ENCODE measurements at places on chromosomes 2 and 18.
A peak's percentile ranks its signal among the peaks of the same experiment; 100 is the strongest.

DNA sequence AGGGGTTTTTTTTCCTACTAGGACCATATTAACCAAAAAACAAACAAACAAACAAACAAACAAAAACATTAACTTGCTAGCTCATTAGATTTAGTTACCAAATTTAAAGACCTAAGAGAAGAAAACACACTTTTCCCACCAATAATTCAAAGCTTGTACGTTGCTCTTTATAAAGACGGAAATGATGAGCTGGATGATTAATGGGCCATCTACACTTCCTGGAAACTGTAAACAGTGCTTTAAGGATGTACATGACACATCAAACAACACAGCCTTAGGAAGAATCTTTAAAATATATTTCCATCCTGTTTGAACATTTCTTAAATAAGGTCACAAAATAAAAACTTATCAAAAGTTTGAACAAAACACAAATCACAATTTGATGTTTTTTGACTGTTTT, 982 bp downstream of the BMP10 start:
- no peak for DNase-seq

GRCh38 chr2:228507870-228508269, 326.4 kb upstream of the SPHKAP start:
- no peak for DNase-seq

DNA sequence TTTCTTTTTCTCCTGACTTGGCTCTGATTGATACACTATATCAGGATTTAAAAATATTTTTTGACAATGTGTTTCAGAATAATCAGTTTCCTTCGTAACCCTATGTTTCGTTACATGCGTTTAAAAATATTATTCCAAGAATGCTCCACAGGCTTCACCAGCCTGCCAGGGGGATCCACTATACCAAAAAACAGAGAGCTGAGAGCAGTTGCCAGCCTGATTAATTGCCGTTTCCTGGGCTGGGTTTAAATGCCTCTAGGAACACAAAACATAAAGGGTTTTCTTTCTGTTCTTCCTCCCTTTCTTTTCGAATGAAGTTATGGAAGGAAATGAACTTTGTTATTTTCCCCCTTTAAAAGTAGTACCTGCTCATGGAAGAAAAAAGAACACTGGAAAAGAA, 47.9 kb downstream of the LRRFIP1 start:
- DNase-seq, result no peak

GRCh38 chr2:109218792-109219126, 89.8 kb downstream of the SH3RF3 start:
- no peak for DNase-seq

DNA sequence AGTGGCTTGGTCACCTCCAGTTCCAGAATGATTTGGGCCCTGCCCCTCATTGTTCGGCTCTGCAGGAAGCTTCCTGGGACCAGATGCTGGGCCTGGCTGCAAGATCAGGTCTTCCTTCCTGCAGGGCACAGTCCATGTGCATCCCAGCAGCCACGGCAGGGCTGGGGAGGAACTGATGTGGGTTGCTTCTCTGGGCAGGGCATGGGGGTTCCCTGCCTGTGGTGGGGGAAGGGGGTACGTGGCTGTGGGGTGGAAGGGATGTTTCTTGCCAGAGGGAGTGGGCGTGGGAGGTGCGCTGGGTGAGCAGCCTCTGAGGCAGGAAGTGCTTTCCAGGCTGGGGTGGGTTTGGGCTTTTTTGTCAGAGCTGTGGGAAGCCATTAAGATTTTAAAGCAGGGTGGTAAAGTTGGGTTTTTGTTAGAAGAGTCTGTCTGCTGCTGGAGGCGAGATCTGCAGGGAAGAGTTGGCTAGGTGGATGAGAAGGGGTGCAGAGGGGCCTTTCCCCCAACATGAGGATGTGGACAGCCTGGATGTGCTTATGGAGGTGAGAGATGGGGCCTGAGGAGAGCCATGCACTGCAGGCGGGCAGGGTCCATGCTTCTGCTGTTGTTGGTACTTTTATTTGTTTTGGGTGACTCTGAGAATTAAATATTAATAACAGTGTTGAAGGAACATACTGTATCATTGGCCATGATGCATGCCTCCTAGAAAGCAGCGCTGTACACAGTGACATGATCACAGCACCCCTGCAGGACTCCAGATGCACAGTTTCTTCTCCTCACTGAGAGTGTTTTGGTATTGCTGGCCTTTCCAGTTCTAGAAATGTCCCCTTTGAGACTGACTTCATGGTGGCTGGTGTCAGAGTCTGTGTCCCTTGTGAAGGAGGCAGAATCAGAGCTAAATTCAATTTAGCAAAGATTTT, 45.3 kb downstream of the DGKD start:
- no peak for DNase-seq

DNA sequence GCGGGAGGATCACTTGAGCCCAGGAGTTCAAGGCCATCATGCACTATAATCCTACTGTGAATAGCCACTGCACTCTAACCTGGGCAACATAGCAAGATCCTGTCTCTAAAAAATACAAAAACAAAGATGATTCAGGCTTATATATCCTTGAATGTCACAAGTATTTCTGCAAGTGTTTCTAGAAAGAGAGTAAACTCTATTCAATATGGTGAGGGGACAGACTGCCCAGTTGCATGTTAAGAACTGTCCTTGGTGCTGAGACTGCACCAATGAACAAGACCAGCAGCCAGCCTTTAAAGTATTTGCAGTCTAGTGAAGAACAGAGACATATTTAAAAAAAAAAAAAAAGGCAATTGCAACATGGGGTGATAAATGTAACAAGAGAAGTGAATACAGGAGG, 16.4 kb downstream of the MAP3K19 start:
- DNase-seq, result no peak

- DNase-seq, result peak; percentile 1
Observed at GRCh38 chr2:163736433-163737189, 803 bp upstream of the FIGN start.

DNA sequence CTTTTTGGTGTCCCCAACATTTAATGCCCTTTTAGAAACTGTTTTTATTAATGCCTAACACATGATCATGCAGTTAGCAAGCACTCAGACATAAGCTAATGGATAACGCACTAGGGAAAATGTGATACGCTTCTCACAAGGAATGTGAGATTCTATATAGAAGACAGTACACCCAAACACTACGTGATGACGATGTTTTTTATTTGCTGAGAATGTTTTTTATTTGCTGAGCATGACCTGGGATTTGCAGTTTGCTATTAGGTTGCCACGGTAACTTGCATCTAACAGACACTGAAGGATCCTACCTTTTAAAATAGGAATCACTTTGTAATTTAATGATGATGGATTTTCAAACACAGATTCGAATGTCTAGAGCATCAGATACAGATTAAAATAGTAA, 4.9 kb downstream of the SMC6 start:
- no peak for DNase-seq

DNA sequence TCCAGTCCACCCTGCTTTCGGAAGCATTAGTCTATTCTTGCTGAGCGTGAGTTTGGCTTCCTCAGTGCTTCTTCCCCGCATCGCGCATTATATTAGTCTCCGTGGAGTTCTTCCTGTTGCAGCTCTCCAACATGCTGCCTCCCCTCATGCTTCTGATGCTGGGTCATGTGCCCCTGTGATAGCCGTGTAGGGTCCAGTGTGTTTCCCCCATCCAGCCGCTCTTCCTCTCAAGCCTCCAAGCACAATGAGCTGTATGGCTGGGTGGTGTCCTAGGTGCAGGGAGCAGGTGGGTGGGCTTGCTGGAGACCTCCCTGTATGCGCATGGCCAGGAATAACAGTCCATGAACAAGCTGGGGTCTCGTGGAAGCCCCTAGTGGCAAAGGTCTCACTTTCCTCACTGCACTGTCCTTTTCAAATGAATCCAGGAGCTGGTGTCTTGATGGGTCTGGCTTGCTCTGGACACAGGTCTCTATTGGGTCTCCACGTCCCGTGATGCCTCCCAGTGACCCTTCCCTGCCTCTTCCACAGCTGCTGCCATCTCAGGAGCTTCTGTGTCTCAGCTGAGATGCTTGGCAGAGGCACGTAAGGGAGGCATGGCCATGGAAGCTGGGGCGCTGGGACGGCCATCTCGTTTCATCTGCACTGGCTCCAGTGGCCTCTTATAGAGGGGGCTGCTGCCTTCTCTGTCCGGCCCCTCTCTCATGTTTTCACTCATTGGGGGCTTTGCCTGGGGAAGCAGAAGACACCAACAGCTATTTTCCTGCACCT, 54.8 kb upstream of the HDAC4 start:
- no peak for DNase-seq

DNA sequence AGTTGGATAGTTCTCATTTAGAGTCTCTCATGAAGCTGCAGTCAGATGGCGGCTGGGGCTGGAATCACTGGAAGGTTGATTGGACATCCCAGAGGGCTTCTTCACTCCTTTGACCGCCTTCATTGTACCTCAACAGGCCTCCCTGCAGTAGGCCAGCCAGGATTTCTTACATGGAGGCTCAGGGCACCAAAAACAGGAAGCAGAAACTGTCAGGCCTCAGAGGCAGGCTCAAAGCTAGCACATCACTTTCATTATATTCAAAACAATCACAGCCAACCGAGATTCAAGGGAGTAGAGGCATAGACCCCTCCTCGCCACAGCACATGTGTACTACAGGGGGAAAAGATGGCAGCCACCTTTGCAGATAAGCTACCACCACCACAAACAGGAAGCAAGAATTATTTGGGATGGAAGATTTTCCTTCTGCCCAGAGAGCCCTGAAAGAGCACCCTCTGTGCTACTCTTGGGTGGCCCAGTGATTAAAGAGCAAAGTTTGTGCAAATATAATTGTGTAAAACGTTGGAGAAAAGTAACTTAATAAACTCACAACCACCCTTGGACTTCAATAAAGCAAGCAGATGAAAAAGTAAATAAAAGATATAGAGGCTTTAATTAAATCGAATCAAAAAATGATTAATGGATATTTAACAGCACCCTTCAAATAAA, 155.3 kb downstream of the GFPT1 start:
- no peak for DNase-seq

DNA sequence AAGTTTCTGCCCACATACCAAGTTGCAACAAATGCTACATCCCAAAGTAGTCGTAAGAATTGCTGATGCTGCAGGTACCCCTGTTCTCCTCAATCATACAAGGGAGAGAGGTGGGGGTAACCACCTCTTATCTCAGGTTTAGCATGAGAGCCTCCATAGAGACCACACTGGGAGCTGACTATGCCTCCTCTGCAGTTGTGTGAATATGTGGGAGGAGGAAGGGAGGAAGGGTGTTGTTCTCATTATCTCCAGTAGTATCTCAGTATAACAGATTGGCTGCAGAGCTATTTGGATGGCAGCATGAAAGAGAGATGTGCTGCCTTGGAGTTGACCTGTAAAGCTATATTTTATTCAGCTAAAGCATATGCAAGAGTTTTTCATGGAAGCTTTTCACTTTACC, 690.7 kb downstream of the KCNJ3 start:
- no peak for DNase-seq

DNA sequence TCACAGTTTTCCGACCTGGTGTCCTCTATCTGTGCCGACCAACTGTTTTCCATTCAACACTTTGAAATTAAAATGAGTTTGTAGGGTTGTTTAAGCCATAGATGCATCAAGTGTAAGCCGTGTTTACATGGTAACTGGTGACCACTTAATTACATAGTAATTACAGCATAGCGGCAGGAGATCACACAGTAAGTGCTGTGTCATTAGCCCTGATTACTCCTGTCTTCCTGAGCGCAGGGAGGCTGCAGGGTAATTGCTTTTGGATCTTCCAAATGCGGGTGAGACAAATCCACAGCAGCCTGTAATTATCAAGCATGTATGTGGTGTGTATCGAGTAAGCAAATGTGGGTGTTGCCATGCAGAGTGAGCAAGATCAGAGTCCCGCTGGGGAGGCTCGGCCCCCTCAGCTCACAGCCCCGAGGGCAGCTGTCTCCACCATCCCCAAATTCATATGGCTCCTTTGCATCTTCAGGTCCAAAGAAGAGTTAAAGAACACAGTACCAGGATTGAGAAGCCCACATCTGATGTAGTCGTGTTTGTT, 71.5 kb upstream of the HDAC4 start:
- DNase-seq, result no peak

DNA sequence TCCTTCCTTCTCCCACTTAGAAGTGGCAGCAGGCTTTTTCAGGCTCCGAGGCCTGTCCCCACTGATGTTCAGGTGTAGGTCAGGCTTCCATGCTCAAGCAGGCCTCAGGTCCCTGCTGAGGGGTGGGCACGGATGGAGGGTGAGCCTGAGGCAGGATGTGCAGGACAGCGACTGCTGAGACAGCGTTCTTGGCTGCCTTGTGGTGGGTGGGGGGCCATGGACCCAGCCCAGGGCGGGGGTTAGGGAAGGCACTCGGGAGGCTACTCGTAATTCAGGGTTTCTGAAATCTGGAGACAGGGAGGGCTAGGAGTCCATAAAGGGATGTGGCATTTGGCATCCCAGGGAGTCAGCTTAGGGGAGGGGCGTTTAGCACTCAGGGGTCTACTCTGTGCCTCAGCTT, 30.3 kb downstream of the COLEC11 start:
- DNase-seq, result no peak

- DNase-seq, result no peak
Observed at GRCh38 chr2:234836271-234836670, 115.5 kb upstream of the SH3BP4 start.

GRCh38 chr2:41735476-41735875, 312.3 kb upstream of the PKDCC start:
- no peak for DNase-seq

DNA sequence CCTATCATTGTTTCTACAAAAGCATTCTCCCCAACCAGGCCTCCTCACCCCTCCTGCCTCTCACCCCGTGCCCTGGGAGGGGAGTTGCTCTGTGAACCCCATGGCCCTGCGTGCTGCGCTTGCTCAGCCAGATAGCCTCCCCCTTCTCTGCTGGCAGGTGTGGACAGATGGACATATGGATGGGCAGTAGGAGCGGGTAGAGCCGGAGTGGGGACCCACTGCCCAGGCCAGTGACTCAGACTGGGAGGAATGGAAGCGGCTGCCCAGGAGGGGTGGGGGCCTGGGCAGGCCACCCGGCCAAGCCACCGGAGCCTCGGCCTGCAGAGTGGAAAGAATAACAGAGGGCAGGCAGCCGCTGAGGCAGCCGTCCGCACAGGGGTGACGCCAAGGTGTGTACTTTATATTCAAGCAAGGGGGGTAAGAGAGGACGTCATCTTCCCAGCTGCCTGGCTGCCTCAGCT, 8.7 kb downstream of the CYP26B1 start:
- DNase-seq, result no peak

DNA sequence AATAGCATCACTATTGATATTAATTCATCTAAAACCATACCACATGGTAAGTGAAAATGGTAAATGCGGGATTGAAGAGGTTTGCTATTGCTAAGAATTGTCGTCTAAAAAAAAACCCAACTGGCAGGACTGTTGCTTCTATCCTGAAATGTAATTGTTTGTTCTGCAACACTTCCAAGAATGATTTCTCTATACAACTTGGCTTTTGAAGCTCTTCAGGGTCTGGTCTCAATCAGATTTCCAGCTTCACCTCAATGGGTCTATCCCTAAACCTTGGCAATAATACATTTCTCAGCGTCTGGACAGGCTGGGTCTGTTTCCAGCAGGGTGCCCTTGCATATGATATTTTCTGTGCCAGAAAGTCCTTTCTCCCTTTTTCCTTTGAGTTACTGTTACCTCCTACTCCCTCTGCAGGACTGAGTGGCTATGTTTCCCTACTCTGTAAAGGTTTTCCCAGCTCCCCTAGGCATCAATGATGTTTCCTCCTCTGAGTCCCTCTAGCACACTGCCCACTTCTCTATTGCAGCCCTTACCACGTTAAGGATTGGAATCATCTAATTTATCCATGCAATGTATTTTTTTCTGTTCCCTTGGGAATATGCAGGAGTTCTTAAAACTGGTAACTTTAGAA, 118.2 kb upstream of the REV1 start:
- DNase-seq, result no peak

- no peak for DNase-seq
Observed at GRCh38 chr18:53402670-53403069, 821.8 kb downstream of the MBD2 start.

All from NCI-H187 treated with DMSO at 0.1 percent for 48 hours (cell line).